Lower lobe of right lung (tissue), 2 donors: ENCODE measurements at places on chromosomes 1 and 21.

GRCh38 chr1:41461790-41462679, 22.4 kb downstream of the EDN2 start:
- no peak for DNase-seq

DNA sequence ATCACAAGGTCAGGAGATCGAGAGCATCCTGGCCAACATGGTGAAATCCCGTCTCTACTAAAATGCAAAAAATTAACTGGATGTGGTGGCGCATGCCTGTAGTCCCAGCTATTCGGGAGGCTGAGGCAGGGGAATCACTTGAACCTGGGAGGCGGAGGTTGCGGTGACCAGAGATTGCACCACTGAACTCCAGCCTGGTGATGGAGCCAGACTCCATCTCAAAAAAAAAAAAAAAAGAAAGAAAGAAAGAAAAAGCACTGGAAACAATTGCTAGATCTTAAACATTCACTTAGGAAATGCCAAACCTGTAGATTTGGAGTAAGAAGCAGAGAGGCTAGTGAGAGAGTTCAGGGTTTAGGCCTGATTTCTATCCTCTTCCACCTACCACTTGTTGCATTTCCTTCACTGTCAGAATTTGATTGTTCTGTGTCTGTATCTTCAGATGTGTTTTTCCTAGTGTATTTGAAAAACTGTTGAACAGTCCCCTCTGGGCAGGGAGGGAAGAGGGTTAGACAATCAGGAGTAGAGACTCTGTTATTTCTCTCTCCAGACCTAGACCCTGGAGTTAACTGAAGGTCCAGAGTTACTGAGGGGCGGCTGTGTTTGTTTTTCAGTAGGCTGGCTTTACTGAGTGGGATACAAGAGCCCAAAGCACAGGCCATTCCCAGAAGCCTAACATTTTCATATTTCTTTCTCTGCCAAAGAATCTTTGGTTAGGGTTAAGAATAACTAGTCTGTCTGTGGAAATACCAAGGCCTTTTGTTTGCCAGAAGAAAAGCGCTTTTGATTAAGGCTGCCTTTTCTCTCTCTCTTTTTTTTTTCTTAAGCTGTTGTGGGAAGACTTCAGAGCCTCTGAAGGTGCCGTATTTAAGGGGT, 31.1 kb upstream of the MACF1 start:
- DNase-seq: no peak

- no peak for DNase-seq
These were observed 31.3 kb downstream of the IL6R start for GRCh38 chr1:154436433-154436832.

GRCh38 chr1:8874230-8875201, 4.0 kb downstream of the ENO1 start:
- no peak for DNase-seq

DNA sequence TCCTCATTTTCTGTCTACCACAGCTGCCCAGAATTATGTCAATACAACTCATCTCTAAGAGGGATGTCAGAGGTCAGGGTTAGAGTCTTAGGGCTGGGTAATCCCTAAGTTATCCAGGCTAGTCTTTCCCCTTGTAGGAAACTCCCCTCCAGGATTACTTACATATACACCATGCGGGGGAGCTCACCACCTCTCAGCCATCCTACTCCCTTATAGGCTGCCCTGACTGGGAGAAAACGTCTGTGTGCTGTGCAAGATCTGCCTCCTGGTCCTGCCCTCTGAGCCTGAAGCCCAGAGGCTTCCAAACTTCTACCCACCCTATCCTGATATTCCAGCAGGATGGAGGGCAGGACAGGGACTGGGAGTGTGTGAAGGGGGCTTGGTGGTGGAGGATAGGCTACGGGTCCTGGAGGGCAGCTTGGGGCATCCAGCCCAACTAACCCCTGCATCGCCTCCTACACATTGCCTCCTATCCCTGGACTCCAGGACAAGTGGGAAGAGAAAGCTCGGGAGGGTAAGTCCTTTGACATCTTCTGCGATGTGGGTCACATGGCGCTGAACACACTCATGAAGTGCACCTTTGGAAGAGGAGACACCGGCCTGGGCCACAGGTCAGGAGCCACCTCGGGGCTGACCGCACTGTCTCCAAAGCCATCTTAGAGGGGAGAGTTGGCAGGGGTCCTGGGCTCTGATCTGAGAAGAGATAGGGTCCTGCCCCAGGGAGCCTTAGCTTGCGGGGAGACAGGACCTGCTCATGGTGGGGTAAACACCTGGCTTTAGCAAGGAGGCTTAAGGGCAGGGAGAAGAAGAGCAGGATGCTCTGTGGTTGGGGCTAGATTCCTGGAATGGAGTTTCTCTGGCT, 14.4 kb downstream of the CYP4B1 start:
- no peak for DNase-seq

DNA sequence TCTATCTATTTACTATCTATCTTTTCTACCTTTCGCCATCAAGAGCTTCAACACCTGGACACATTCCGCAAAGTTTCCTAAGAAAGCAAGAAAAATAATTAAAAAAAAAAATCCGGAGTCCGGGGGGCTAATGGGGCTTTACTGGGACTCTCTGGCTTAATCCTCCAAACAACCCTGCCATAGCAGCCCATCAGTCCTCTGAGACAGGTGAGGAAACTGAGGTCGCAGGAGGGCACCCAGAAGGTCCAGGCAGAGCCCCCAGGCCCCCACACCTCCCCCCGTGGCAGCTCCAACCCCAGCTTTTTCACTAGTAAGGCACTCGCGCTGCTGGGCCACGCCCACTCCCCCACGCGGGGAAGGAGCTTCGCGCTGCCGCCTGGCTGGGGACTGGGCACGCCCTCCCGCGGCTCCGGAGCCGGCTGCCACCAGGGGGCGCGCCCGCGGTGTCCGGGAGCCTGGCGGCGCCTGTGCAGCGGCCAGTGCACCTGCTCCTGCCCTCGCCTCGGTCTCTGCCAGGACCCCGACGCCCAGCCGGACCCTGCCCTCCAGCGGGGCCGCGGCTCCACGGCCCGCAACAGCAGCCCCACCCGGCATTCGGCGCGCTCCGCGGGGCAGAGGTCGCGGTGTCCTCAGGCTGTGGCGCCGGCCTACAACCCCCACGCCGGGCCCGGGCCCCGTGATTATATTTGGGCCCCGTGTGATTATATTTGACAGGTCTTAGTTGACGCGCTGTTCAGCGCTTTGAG, 54.1 kb upstream of the SAMD11 start:
- DNase-seq: peak; percentile 88

GRCh38 chr1:67338642-67339041, 31.0 kb downstream of the IL12RB2 start:
- DNase-seq: no peak

- no peak for DNase-seq
These were observed 35.1 kb downstream of the RNF2 start for GRCh38 chr1:185080422-185080821.

DNA sequence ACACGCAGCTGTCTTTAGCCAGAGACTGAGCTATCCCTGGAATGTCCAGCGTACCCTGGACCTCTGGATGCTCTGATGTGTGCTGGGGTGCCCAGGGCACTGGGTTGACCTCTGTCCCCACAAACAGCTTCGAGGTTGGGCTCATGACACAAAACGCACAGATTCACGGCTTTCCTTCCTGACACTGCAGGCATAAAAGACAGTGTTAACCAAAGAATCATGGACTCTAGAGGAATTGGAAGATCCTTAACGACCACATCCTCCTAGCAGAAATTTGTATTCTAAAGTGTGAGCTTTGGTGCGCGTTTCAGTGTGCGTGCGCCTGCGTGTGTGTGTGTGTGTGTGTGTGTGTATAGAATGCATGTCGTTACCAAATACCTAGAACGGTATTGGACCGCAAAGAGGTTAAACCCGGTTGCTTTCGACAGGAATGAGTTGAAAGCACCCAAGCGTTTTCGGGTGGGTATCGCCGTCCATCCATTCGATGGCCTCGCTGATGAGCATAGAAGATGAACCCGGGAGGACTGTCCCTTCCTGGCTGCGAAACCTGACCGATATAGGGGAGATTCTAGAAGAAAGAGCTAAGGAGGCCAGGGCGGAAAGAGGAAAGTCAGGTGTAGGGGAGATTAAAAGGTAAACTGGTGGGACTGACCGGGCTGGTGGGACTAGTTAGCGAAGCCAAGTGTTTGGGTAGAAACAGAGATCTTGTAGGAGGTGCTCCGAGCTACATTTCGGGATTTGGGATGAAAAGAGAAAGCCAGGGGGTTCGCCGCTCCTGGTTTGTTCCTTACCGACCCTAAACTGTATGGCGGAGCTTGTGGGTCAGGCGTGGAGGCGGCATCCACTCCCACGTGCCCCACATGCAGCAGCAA, 6.8 kb upstream of the LHX9 start:
- no peak for DNase-seq

GRCh38 chr1:37486680-37487618, 12.6 kb downstream of the ZC3H12A start:
- peak; percentile 84 for DNase-seq

GRCh38 chr1:18320051-18320450, 160.7 kb upstream of the KLHDC7A start:
- DNase-seq: no peak

DNA sequence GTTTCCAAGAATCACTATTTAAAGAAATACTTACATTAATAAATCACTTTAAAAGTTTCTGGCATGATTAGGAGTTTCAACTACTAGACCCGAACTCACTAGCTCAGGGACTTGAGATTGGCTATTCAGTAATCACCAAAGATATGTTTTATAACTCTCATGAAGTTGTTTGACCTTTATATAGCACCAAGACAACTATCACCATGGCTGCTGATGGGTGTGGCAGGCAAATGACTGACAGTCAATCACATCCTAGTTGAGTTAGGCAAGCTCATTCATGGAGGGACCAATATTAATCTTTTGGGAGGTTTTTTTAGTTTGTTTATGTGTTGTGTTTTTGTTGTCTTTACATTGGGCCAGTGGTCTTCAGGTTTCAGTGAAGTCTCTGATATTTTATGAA, 376.3 kb upstream of the C1orf87 start:
- no peak for DNase-seq
